ENCODE measurements at places on chromosomes 12 and 14. TPM values are rescaled to one million over a fixed set of nuclear protein-coding genes. Genes with fewer than 3 reads are reported as not detected.

DNA sequence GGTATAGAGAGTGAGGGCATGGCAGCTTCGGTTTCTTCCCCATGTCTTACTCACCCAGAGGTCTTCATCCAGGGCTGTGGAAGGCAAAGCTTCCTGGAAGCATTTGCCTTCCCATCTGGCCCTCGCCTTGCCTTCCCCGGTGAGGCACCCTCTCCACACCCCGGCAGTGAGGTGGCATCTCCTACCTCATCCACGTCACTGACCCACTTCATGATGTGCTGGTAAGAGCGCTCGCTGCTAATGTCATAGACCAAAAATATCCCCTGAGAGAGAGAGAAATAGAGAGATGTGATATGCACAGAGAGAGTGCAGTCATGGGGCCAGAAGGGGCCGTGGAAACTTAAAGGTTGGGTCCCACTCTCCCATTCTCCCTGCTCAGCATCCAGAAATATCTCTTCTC lies 8.3 kb upstream of the GPX2 start:
- DNase-seq: no peak

The DRAM1 gene
- polyA plus RNA-seq: 4.6 TPM

DNA sequence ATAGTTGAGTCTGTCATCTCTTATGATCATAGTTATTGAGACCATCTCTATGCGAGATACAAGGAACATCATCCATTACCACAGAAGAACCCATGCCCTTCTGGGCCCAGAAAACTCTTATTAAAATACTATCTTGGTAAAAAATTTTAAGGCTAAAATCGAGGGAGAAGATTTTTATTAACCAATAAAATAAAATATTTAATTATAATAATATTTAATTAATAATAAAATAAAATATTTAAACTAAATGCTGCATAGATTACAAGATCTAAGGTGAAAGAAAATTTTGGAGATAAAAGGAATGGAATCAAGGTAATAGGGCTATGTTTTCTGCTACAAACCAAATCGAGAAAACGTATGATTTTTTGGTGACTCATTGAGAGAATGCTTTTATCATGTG lies 540.2 kb downstream of the KCNH5 start:
- DNase-seq: no peak

- peak; percentile 40 for DNase-seq
These were observed 186.4 kb upstream of the PRMT8 start for GRCh38 chr12:3304436-3305165.

The IAPP gene
- polyA plus RNA-seq: not detected

- DNase-seq: no peak
These were observed 2.9 kb downstream of the ZFHX2 start for GRCh38 chr14:23548351-23549318.

The SMIM41 gene
- not detected for polyA plus RNA-seq

The PZP gene
- 0.72 TPM for polyA plus RNA-seq

The NTF3 gene
- 4.1 TPM for polyA plus RNA-seq

The EGLN3 gene
- 63.7 TPM for polyA plus RNA-seq

The PLBD1 gene
- polyA plus RNA-seq: 22.6 TPM

DNA sequence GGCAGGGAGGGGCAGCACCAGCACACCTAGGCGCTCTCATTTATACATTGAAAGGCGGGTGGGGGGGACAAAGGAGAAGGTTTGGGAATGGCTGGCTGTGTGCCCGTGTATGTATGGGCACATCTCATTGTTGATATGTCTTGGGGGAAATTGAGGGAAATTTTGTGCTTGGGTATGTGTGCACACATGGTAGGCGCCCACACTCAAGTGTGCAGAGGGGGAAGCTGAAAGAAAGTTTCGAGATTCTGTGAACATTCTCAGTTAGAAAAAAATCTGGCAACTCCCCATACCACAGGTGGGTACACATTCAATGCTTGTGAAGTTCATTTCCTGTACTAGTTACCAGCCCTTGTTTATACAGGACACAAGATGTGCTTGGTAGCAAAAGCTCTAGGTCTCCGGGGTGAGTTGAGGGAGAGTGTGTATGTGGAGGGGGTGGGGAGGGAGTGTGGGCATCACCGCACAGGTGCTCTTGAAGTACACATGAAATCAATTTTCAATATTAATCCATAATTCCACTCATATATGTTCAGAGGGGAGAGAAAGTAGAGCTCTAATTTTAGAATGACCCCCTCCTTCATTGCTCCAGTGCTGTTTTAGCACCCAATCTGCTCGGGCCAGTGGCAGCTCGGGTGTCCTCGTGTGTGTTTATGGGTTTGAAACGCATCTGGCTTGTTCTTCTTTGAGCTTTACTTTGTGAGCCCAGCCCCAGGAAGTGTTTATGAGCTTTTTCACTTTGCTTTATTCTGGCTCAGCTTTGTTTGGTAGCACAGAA lies 286.0 kb downstream of the ZFP36L1 start:
- no peak for DNase-seq

The OTUB2 gene
- polyA plus RNA-seq: 0.80 TPM

- DNase-seq: no peak
These were observed 1.9 kb downstream of the TTLL5 start for GRCh38 chr14:75662966-75663365.

The BICDL1 gene
- 2.6 TPM for polyA plus RNA-seq

DNA sequence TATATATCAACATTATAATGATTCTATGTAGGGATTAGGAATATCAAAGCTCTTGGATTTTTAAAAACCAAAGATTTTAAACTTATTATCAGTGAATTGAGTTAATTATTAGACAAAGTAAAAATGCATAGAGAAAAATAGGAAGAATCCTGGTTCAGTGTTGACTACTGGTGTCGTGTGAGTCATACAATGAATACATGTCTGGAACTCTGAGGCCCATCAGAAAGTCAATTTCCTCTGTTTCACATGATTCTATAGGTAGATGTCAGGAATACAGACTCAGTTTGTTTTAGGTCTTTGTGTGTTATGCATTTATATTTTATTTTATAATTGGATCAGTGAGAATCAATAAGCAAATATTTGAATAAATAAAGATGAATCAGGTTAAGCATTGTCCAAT lies 84.5 kb upstream of the RTL1 start:
- DNase-seq: no peak

DNA sequence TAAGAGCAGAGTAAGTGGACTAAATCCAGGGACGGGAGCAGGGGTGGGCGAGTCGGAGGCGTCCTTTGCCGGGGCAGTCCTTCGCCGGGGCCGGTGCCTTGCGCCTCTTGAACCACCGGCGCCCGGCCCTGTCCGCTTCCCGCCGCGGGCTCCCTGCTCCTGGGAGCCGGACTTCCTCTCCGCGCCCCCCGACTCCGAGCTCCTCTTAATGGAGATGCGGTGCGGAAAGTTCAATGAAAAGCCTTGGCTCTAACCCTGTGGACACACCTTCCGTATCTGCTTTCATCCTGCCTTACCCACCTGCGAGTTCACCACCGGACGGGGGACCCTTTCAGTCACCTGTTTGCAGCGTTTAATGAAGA lies 412 bp downstream of the FGFR1OP2 start:
- DNase-seq: no peak

All from muscle of back (tissue), 13 donors.